ENCODE measurements at places on chromosomes 5 and 9.

DNA sequence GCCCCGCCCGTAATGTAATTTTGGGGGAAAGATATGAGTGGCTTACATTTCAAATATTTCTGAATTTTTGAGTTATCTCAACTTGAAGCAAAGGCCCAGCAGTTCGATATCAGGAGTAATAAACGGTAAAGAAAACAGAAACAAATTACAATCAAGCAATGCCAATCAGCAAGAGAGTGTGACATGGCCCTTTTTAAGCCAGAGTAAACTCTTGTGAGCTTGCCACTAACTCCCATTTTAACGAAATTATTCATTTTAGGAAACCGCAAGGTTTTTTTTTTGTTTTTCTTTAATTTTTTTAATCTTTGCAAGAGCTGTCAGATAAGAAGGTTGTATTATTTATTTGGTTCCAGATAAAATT, 17.6 kb upstream of the CDK7 start:
- no peak for DNase-seq

- DNase-seq: no peak
Observed at GRCh38 chr5:174777583-174777982, 53.2 kb downstream of the MSX2 start.

DNA sequence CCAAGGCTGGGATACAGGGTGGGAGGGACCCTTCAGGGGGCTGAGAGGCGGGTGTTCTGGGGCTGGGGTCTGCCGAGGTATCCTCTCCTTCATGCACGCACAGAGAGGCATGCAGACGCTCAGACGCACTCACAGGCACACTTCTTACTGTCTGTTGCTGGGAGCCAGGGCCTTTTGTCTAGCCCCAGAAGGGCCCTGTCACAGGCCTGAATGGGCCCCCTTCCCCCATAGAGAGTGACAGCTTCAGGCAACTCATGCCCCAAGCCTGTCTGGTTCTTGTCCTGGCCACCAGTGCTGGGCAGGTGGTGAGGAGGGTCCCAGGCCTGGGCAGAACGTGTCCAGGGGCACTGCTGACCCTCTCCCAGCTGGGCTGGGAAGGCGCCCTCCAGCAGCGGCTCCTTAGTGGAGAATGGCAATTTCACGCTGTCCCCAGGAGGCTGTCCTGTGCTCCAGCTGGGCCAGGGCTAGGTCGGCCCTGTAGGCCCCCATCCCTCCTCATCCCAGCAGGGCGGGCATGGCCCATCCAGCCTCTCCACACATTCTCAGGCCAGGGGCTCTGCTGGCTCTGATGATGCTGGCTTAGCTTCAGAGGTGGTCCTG, 45.3 kb downstream of the LMX1B start:
- DNase-seq: no peak

GRCh38 chr5:43376496-43377140, 35.6 kb downstream of the CCL28 start:
- DNase-seq: no peak

- no peak for DNase-seq
Observed at GRCh38 chr9:105890046-105890822, 195.9 kb downstream of the TMEM38B start.

GRCh38 chr5:107949688-107950341, 279.1 kb upstream of the EFNA5 start:
- no peak for DNase-seq

DNA sequence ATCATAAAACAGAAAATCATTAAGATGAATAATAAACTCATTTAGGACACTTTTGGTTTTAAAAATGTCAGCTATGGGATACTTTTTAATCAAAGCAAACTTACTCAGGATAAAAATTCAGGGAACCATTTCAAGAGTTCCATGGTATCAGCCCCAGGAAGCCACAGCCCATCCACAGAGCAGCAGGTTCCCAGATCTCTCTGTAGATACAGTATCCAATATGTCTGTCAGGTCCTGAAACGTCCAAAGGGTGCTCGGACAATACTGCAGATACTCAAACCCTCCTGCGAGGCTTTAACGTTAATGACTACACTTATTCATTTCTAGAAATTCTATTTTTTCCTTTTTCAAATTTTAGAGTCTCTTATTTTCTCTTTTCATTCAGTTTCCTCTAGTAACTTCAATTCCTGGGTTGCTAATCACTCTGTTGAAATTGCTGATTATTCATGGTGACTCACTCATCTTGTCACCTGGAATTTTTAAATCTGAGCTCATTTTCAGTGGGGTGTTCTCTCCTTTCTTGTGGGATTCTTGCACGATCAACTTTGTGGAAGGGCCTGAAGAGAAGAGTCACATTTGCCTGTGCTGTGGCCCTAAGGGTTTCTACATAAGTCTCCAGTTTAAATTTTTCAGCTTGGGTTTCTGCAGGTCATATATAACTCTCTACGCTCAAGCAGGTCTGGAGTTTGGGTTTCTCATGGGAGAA, 435.8 kb downstream of the CTNND2 start:
- no peak for DNase-seq

DNA sequence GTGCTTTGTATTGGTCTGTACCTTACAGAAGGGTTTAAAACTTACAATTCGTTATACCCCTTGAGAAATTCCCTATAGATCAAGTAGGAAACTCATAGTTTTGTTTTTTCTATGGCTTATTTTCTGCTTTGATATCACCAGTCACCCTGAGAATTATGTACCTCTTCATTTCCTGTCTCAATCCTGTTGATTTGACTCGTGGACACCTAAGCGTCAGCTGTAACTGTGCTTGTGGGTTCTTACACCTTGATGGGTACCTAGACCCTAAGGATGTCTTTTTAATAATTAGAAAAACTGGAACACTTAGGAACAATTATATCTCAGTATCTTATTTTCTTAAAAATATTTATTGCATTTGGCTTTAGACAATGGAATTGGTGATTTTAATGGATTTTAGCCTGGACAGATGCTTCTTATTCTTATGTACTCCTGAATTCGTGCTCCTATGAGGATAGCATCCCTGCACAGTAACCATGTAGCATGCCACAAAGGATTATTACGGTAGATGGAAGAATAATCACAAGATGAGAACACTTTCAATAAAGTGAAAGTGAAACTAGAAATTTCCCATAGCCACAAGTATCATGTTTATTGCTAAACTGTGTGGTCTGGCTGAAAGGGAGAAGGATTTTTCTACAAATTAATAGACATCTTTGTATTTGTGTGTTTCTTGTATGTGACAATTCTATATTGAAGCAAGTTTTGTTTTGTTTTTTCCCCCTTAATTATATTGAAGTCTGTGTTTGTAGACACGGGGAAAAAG, 1920.3 kb upstream of the WWC1 start:
- DNase-seq: no peak

GRCh38 chr5:109714592-109714991, 24.9 kb downstream of the MAN2A1 start:
- DNase-seq: no peak

DNA sequence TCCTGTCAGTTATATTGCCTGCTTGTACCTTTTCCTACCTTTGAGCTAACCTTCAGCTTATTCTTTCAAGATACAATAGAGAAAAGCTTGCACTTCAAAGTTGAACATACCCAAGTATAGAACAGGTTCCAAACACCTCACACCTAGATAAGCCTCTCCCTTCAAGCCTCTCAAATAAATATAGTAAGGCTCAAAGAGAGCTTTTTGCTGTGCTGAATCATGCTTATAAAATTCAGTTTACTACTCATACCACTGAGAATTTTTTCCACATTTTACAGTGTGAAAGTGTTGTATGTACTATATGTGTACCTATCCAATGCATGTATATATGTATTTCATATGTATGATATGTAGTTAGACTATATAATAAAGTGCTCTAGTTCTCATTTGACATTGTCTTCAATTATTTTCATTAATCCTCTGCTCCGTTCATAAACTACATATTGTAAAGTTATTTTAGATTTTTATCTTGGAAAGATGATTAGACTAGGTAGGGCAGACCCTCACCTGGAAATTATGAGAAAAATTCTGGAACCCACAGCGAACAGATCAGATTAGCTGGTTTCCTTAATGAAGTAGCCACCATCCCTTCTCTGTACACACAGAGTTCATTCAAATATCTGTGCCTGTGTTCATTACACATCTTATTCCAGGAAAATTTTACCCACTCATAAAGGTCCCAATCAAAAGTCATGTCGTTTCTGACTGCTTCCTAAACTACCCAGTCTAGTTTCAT, 149.2 kb upstream of the RGMB start:
- DNase-seq: no peak

DNA sequence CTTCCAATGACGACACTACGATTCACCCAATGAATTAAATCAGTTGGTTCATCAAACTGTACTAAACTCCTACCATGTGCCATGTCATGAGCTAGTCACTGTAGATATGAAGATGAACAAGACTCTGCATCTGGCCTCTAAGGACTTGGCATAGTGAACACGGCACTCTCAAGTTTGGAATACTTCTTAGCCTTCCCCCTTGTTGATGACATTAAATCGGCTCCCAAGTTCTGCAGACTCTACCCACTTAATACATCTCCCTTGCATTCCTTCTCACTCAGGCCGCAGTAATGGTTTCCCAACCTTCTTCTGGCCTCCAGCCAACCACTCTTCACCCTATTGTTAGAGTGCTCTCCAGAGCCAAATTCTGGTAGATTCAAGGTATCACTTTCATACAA, 184.7 kb downstream of the MAPKAP1 start:
- no peak for DNase-seq

- DNase-seq: peak; percentile 63
Observed at GRCh38 chr9:36765468-36766341, 193.0 kb downstream of the MELK start.

- DNase-seq: no peak
Observed at GRCh38 chr9:12266758-12267157, 426.4 kb upstream of the TYRP1 start.

- DNase-seq: no peak
Observed at GRCh38 chr5:116032094-116032517, at the start of gene ARL14EPL. TSS of gene ARL14EPL (plus strand) at chr5:116032472. CDS start at chr5:116051466, 18,994 bp downstream.

- no peak for DNase-seq
Observed at GRCh38 chr5:140796718-140797095, 2.1 kb downstream of the PCDHA2 start.

GRCh38 chr9:121901616-121902015, 191.5 kb downstream of the TTLL11 start:
- DNase-seq: no peak

DNA sequence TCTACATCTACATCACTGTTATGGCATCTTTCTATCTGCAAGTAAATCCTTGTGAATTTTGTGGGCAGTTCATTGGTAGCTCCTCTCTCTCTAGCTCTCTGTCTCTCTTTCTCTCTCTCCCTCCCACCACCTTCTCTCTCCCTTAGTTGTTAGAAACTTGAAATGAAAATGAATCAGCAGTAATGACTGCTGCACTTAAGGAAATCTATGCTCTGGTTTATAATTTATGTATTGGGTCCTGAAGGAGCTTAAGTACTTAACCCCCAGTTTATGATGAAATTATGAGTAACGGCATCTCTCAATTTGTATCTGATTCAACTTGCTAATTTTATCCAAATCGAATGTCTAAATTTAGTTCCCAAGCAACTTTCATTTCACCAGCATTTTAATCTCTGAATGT, 52.0 kb upstream of the PTGER4 start:
- DNase-seq: no peak

DNA sequence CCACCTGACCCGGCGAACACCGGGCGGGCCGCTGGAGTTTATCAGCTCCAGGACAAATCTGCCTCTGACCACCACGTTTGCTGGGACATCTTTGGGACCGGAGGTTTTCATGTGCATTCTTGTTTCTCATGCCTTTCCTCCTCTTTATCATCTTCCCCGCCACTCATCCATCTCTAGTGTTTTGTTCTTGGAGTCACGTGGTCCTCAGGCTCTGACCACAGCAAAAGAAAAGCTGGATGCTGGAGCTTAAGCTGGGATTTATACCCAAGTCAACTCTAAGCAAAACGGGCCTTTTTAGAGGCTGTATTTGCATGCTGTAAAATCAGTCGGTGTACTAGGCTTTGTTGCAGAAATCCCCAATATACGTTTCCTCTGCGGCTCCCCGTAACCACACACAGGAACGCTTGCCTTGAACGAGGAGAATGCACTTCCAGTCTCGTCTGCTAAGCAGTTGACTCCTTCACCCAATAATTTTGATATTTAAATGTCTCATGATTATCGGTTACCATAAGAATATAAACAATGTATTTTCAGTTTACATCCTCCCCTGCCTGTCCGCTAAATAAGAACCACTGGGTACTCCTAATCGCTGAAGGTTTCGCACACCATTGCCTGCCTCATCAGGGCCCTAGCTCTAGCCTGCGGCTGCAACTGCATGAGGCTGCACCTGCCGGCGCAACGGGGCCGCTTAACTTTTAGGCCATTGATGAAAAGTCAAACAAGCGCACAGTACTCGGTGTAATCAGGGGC, 560 bp upstream of the NDUFS6 start:
- no peak for DNase-seq

DNA sequence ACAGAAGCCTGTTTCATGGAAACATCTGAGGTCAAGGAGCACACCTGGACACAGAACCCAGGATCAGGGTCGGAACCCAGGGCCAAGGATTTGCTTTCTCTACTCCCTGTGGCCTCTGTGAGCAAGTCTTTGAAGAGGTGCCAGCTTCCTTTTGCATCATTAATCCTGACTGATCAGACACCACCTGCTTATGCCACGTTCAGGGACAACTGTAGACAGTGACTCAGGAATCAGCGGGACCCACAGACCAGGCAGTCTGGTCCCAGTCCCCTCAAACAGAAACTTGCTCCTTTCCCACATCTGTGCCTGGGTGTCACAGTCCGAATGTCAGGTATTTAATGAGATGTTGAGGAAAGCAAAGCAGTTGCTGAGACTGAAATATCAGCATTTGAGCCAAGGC, 154.8 kb downstream of the SGCD start:
- no peak for DNase-seq

DNA sequence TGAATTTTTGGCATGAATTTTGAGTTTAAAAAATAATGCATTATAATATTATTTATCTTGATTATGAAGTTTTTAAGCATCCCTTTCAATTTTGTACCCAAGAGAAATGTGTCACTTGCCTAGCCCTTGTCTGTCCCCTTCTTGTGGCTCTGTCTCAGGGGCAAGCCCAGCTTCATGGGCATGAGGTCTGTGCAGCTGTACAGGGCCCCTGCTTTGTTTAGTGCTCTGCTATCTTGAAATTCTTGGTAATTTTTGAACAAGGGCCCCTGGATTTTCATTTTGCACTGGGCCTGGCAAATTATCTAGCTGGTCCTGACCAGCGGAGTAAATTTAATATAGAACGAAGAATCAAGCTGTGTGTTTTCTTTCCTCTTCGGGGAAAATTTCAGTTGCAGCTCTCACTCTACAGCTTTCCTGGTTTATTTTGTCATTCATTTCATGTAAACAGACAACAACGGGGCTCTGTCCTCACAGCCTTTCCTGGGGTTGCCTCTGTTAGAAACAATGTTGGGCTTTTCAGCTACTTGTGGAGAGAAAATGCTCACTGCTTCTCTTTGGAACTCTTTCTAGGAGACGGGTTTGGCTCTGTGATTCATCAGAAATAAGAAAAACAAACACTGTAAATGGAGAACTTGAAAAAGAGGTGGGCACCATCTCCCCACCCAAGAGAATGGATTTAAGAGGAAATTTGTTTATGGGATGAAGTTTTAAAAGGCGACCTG, 41.1 kb downstream of the LIX1 start:
- no peak for DNase-seq
